ENCODE measurements at places on chromosomes 1 and 21. TPM values are rescaled to one million over a fixed set of nuclear protein-coding genes. Genes with fewer than 3 reads are reported as not detected.

GRCh38 chr1:192512426-192513162 lies 63.0 kb upstream of the RGS1 start:
- DNase-seq, result peak; percentile 25

DNA sequence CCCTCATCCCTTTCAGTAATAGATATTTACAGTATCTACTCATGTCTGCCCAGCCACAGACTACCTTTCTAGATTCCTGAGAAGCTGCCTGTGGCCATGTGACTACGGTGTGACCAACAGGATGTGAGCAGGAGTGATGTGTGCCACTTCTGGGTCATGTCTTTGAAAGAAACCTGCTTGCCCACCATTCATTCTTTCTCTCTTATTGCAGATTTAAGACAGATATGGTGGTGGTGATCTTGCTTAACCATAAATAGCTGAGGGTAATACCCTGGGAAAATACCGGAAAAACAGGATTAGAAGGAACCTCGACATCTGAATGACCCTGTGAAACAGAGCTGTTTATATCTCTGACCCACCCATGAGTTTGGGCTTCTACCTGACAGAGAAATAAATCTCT lies 41.6 kb upstream of the GUCA2A start:
- DNase-seq, result no peak

Gene LINGO4
- total RNA-seq, result 3.5 TPM

Gene C1orf94
- total RNA-seq, result 16.5 TPM
